ENCODE measurements at places on chromosomes 11 and 22. TPM values are rescaled to one million over a fixed set of nuclear protein-coding genes. Genes with fewer than 3 reads are reported as not detected.

DNA sequence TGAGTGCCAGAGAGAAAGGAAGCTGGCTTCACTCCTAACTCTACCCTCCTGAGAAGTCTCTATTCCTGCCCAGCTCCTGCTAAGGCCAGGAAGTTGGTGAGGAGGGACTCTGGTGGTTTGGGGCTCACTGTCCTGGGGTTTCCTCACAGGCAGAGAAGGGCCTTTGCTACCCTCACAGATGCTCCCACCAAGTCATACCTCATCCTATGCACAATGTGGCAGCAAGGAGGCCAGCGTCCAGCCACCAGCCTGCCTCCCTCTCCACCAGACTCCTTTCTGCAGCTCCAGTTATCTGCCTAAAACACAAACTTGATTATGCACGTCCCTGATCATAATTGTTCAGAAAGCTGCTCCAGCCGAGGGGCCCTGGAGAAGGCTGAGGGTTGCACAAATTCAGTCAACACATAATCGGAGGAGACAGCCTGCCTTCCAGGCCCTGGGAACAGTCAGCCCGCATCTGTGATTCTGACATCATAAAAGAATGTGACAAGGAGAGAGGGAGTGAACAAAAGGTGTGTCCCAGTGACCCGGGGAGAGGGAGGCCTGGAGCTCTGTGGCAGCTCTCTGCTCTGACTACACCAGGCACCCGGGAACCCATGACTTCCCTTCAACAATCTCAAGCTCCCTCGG is 28.8 kb downstream of the DKK3 start:
- peak; percentile 88 for DNase-seq

- no peak for DNase-seq
Measured at GRCh38 chr11:119890466-119890865, 161.5 kb upstream of the NECTIN1 start.

- peak; percentile 97 for DNase-seq
Measured at GRCh38 chr11:94933223-94934130, 39.9 kb downstream of the CWC15 start.

DNA sequence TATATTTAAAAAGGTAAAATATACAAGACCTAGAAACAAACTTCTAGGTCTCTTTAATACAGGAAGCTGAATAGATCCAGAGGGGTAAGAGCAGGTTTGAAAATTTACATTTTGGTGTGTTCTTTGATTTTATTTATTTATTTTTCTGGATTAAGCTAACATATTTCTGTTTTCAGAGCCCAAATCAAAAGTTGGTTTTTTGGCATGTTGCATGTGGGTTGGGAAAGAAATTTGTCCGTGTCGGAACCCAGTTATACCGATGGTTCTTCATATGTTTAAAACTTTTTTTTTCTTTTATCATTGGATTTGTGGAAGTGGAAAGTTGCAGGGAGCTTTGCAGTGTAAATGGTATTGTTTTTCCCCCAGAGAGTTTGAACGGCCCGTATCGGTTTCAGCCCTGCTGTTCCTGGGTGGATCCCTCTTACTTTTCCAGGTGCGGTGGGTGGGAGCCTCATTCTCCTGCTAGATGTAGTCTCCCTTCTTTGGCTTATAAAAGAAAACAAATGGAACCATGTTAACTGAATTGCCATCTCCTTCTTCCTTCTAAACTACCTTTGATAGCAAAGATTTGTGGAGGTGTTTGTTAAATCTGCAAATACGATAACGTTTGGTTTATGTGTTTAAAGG is 746 bp downstream of the CTNND1 start:
- peak; percentile 44 for DNase-seq

DNA sequence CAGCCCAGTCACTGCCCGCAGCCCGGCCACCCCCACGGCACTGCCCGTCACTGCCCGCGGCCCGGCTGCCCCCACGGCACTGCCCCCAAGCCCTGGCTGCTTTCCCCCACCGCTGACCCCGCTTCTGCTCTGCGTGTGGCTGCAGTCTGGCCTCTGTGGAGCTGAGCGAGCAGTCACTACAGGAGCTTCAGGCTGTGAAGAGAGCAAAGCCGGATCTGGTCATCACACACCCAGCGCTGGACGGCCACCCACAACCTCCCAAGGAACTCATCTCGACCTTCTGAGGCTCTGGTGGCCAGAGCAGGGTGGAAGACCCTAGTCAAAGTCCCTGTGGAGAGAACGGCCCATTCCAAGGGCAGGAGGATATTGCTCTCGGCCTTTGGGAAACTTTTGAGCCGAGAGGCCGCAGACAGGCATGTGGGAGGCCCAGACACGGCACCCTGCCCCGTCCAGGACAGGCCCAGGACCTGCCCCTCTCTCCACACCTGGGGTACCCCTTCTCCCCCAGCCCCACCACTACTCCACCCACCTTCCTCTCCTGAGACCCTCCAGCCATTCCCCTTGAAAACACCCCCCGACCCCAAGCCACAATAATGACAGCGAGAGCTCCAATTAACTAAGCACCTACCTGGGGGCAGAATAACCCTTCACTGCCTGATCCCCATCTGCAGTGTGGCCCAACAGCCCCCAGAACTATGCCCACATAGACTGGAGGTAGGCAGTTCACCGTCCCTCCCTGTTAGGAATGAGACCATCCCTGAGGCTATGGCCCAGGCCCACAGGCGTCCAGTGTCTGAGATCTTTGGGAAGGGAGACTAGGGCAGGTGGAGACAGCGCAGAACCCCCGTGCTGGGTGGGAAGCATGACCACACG is 3.7 kb upstream of the PGGHG start:
- DNase-seq, result no peak

DNA sequence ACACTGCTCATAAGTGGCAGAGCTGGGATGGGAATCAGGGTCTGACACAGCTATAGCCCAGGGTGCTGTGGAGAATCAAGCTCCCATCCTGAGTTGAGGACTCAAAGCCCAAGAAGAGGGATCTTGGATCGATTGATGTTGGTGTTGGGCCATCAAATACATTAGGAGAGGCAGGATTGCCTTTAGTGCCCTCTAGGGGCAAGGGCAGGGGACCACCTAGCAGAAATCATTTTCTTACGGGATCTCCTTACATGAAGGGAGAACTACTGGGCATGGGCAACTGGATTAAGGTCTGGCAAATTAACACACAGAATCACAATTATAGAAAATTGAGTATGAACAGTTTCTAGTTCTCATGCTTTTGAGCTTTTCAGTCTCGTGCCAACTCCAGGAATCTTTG is 24.9 kb upstream of the EMSY start:
- DNase-seq, result peak; percentile 3

CYTH4 gene
- total RNA-seq, result not detected

NLRP6 gene
- not detected for total RNA-seq

GRCh38 chr11:8871171-8871775 is 39.7 kb upstream of the AKIP1 start:
- DNase-seq, result peak; percentile 95

MRGPRE gene
- total RNA-seq, result not detected

ART1 gene
- not detected for total RNA-seq

DNA sequence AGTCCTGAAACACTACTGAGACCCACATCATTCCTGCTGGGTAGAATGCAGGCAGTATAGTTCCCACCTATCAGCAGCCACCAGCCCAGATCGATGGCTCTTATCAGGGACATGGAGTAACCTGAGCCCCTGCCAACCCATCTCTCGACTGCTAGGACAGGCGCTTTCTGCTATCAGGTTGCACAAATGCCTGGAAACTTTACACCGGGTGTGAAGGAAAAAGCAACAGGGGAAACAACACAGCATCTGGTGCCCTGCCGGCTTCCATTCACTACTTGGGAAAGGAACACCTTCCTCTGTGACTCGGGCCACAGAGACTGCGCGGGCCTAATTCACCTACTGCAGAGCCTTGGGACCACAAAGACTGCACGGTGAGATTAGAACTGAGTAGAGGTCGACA is 18.5 kb downstream of the RBFOX2 start:
- DNase-seq, result no peak

CALCA gene
- total RNA-seq, result 1.3 TPM

- no peak for DNase-seq
Measured at GRCh38 chr11:94090401-94090800, 38.2 kb upstream of the PANX1 start.

DNA sequence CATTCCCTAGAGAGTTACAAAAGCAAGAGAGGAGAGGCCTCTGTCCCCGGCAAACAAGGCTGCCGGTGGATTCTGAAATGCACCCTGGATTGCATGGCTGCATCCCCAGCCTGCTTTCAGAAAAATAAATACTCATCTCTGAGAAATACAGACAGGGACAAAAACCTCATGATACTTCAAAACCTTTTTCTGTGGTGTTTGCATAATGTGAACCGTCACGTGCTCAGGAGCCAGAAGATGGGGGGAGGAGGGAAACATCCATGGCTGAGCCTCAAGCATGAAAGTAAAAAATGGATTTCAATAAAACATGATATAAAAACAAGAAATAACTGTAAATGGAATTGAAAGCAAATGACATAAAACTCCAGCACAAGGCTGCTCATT is 198.5 kb upstream of the NCAM1 start:
- DNase-seq, result no peak

- no peak for DNase-seq
Measured at GRCh38 chr11:31814176-31814868, 3.2 kb upstream of the PAX6 start.

DNA sequence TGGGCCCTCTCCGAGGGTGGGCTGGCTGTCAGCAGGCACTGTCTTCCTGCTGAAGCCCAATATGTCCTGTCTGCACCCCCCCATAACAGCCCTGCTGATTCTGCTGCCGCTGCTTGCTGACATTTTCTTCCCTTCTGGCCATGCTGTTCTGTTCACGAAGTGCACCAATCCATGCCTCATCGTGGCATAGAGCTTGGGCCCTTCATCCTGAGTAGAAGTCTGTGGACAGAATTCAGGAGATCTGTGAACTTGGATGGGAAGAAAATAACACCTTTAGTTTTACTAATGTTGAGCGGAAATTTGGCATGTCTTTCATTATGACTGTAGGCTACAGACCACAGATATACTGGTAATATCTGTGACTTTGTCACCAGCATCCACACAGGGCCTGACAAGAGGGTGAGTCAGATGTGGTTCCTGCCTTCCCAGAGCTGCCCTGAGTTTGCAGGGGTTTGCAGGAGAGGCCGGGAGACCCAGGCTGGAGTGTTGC is 14.1 kb upstream of the KIAA0930 start:
- DNase-seq, result no peak

- DNase-seq, result no peak
Measured at GRCh38 chr11:69307871-69308431, 14.0 kb downstream of the MYEOV start.

ARRB1 gene
- 3.1 TPM for total RNA-seq

RAB39A gene
- not detected for total RNA-seq

DNA sequence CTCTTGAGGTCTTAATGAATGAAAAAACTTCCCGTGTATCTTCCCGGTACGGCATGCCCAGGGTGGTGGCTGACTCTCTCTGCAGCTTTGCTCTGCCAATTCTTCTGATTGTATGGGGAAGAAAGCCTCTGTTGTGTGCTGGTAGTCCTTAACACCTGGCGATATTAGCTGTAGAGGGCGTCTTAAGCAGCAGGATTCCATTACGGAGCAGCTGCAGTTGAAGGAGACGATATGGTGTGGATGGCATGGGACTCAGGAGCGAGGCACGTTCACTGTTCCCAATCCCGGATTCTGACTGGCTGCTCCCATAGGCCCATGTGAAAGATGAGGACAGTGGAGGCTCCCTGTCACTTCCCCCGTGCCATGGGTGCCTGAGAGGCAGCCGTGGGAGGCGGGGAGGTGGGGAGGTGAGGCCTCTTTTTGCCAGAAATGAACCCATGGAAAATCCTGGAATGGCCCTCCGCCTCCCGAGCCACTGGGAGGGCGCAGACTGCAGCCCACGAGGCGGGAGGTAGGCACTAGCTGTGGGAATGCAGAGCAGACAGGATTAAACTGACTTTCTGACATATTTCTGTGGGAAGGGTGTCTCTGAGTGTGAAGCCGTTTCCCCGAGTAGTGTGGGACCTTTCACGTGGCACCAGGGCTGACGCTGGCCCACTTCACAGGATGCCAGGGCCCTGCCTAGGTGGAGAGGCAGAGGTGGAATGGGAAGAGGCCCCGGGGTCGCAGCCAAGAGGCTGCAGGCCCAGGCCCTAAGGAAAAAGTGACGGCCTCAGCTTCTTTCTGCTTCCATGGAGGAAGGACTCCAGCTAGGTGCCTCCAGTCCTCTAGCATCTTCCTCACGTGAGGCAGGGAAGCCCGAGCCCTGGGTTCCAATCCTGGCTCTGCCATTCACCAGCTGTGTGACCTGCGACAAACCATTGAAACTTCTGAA is 121.4 kb upstream of the CD82 start:
- no peak for DNase-seq

DNA sequence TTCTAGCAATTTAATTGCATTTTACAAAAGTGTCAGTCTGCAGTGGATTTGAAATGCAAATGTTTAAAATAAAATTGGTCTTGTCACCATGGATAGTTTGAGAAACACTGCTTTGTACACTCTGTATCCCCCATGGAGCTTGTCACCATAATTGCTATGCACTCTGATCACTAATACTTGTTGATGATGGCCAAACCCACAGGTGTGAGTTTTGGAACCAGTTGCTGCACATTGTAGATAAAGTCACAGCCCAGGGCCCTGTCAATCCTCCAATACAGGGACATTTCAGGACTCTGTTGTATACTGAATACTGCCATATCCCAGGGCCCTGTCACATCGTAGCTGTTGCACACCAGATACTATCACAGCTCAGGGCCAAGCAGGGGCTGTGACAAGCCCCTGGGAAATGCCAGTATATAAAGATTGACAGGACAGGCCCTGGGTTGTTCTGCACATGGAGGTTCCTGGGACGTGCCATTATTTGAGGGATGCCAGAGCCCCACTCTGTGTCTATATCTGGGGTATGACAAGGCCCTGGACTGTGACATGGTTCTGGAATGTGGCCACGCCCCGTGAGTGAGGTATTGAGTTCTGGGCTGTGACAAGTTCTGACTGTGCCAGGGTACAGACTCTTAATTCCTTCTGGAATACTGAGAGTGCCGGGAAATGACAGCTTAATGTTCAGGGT is 27.9 kb upstream of the SMPD1 start:
- peak; percentile 32 for DNase-seq

GRCh38 chr22:47552541-47553205 is 790.2 kb downstream of the TBC1D22A start:
- no peak for DNase-seq

DNA sequence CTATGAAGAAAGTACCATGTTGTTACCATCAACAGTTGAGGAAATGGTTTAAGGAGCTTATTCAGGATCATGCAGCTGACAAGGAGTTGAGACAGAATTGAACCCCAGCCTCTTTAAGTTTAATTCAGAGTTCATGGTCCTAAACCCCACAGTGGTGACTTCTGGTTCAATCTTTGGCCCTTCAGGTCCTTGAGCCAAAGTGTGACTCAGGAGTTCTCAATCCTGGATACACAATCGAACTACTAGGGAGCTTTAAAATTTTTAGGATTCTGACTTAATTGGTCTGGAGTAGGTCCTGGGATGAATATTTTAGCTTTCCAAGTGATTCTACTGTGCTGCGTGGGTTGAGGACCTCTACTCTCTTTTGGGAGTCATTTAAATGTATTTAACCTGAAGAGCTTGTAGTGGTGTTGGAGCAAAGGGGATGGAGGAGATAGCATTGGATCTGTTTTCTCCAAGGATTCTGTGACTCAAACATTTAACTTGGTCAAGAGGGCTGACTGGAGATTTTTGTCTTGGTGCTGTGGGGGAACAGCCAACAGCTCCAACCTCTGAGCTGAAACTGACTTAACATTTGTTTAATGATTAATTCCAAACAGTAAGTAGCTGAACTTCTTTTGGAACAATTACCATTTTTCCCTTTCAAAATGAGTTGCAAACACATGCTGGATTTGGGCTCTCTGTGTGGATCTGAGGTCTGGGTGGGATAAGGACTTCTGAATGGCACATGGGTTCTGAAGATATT is 80.1 kb downstream of the INSC start:
- peak; percentile 42 for DNase-seq
